ENCODE measurements at places on chromosomes 7 and 10.
A peak's percentile ranks its signal among the peaks of the same experiment; 100 is the strongest.

- DNase-seq, result no peak
These were observed 32.2 kb downstream of the KCNH2 start for GRCh38 chr7:150945853-150946420.

GRCh38 chr10:12482587-12482986 is 133.2 kb downstream of the CAMK1D start:
- peak; percentile 53 for DNase-seq

DNA sequence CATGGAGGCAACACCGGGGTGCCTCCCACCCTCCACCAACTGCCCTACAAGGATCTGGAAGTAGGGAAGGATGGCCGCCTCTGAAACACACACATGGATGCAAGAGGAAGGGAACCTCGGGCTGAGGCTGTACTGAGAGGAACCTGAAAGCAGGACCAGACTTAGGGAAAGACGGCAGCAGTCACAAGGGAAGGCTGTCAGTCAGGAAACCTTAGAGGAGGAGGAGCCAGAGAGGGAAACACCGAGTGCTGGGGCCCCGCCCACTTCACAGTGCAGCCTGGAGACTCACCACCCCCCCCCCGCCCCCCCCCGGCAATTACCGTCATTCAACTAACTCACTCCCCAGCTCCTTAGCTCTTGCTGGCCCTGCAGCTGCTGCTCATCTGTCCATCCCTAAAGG is 2.5 kb downstream of the CYREN start:
- no peak for DNase-seq

DNA sequence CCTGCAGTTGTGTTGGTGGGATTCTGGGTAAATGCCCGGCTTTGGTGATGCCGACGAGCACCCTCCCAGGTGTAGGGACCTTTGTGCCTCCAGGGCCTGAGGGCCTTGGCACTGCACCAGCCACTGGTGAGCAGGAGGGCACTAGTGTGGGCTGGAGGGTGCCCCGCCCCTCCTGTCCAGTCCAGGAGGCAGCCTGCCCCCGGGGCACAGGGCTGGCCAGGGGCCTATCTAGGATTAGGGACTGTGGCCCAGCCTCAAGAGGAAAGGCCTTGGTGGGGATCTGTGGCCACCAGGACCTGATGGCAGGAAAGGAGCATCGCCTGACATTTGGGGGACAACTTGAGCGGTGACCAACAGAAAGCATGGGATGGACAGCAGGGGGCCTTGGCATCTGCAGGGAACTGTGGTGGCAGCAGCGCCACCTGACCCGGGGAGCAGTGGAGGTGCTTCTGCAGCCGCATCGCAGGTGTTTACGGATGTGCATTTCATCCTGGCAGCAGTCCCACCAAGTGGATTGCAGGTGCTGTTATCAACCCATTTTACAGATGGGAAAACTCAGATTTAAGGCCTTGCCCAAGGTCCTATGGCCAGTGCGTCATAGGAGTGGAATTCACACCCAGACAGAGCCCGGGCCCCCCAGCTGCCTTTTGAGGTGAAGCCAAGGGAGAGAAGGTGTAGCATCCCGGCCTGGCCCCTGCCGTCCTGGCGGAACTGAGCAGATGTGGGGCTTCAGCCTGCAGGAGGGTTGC is 11.1 kb downstream of the ZNF316 start:
- no peak for DNase-seq

GRCh38 chr7:121235201-121235600 is 93.6 kb upstream of the WNT16 start:
- no peak for DNase-seq

Measured in NCI-H345 (cell line).